ENCODE measurements at places on chromosomes 13 and 19.

DNA sequence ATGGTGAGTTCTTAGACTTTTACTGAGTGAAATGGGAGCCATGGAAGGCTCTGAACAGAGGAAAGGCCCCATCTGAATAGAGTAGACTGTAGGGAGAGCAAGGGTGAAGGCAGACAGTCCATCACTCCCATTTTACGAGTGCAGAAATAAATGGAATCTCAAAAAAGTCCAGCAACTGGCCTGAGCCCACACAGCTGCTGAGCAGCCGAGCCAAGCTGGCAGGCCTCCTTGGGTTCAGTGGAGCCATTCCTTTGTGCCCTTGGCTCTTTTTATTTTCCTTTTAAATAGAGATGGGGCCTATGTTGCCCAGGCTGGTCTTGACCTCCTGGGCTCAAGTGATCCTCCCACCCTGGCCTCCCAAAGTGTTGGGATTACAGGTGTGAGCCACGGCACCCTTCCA, 1.0 kb upstream of the MYH14 start:
- DNase-seq: no peak

DNA sequence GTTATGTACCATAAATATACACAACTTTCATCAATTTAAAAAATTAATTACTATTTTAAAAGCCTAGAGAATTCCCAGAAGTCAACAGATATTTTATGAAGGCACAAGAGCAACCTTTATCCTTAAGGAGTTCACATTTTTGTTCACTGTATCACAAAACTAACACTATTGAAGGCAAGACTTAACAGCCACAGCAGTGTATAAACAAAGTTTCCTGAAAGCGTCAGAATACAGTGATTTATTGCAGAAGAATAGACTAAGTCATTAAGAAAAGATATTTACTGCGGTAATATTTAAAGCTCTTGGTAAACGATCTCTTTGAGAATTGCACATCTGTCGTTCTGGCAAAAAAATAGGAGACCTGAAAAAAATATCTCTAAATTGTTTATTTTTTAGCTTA, 419.3 kb upstream of the NBEA start:
- no peak for DNase-seq

- no peak for DNase-seq
Observed at GRCh38 chr19:3250675-3251074, 26.2 kb downstream of the CELF5 start.

DNA sequence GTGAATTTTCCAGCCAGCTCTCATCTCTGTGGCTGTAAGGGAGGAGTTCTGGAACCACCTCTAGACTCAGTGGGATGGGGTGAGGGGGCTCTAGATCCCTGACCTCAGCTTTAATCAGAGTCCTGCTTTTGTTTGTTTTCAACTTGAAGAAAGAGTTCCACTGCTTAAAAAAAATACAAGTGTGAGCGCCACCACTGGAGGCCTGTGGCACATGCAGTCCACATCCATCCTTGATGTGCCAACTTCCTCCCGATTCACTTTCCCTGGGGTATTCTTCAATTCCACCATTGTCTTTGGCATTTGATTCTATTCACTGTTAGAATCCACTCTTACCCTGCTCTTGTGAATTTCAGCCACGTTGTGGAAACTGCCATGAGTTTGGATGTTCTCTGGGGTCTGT, 62.4 kb upstream of the GJB6 start:
- DNase-seq: no peak

DNA sequence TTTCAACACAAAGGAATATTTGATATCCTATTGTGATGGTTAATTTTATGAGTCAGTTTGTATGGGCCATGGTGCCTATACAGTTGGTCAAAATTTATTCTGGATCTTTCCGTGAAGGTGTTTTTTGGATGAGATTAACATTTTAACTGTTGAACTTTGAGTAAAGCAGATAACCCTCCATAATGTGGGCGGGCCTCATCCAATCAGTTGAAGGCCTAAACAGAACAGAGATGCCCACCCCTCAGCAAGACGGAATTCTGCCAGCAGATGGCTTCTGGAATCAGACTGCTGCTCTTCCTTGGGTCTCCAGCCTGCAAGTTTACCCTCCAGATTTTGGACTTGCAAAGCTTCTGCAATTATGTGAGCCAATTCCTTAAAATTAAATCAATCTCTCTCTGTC, 16.0 kb downstream of the CSNK1A1L start:
- DNase-seq: no peak

DNA sequence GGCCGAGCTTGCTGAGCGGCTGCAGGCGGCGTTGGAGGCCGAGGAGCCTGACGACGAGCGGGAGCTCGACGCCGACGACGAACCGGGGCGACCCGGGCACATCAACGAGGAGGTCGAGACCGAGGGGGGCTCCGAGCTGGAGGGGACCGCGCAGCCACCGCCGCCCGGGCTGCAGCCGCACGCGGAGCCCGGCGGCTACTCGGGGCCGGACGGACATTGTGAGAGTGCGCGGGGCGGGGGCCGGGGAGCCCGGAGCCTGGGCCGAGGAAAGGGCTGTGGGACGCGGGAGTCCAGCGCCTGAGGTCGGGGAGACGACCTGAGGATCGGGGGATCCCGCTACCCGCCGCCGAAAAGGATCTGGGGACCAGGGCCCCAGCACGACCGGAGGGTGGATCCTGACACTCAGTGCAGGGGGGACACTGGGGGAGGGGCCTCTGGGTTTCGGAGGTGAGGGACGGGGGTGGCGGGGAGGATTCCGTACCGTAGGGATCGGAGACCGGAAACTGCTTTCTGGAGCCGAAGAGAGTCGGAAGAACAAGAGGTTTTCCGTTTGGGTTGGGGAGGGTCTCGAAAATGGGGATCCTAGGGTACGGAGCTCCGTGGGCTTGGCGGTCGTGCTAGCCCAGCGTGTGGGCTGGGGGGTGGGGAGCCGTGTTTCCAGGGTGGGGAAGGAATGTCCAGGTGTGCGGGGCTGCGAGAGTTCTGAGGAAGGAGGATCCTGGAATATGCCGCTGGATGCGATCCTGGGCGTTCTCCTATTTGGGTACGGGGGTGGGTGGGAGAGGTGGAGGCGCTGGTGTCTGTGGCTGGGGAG, 616 bp downstream of the HNRNPUL1 start:
- DNase-seq: no peak

DNA sequence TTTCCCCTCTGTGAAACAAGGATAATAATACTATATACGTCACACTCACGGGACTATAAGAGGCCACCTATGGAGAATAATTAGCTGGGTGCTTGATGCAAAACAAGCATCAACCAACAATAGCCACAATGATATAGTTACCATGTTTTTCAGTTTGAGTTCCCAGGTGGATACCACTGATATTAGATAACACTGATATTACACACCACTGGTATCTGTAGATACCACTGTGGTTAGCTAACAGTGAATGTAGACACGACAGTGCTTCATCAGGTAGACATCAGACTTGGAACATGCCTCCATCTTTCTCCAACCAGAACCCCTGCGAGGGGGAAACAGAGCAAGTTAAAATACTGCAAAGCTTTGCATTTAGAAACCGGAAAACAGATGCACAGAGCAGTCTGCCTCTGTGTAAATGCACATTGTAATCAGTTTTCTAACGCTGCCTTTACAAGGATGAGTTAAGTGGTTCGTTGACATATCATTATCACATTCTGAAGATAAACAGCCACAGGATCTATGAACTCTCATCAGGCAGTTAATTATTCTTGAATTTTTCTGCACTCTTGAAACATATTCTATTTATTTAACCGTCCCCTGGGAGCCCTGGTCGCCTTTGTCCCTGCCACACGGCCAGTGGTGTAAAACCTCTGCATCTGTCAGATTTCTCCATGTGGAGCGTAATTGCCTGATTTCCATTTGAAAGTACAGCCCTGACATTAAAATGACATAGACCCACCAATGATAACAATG, 80.7 kb downstream of the RNASEH2B start:
- peak; percentile 39 for DNase-seq

DNA sequence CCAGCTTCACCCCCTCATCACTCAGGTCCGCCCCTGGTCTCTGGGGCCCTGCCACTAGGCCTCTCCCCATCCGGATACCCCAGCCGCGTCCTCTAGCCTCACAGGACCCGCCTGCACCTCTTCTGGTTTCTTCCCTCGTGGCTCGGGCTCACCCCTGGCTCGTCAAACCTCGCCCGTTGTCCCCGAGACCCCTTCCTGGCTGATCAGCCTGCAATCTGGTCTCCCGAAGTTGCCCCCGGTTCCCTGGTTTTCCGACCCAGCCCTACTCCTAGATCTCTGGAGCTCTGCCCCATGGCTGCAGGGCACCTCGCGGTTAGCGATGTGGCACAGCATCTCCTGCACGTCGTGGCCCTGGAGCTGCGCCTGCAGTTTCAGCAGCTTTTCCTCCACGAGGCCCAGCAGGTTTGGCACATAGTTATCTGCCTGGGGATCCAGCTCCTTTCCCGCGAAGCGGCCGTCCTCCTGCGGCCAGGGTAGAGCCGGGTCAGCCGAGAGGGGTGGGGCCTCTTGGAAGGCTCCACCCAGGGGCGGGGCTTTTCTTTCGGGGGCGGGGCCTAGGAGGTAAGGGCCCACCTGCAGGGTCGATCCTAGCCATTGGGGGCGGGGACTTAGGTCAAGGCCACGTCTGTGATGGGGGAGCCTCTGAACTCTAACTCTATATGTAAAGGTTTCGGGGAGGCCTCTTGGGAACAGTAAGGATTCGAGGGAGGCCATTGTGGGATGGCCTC, 2.4 kb upstream of the RGL3 start:
- no peak for DNase-seq

- no peak for DNase-seq
Observed at GRCh38 chr19:48636859-48637448, at the start of gene DBP. Gene DBP (minus strand): TSS chr19:48637379. CDS start chr19:48636994, 385 bp downstream.

DNA sequence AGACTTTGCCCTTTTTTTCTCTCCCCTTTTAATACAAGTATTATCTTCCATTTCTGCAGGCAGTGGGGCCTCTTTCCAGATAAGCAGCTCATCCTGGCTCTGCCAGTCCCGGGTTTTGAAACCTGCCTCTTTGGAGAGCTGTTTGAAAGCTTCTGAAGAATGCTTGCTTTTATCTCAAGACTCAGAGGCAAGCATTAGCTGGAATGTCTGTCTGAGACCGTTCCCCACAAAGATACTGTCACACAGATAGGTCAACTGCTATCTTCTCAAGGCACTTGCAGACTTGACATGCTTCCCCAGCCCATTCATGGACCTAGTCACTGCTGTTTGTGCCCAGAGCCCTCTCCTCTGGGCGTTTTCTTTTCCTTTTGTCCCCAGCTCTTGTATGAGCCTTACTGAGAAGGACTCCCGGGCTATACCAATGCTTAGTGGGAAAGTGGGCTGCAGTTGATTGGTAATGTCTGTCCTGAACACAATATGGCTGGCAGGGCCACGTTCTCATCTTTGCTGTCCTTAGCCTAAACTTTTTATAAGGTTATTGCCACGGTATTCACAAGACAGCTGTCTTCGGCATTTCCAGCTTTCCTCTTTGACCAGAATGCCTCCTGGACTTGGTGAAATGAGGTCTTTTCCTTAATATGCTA, 13.4 kb downstream of the SERP2 start:
- DNase-seq: no peak

GRCh38 chr19:3981373-3981735, 3.9 kb downstream of the EEF2 start:
- no peak for DNase-seq

DNA sequence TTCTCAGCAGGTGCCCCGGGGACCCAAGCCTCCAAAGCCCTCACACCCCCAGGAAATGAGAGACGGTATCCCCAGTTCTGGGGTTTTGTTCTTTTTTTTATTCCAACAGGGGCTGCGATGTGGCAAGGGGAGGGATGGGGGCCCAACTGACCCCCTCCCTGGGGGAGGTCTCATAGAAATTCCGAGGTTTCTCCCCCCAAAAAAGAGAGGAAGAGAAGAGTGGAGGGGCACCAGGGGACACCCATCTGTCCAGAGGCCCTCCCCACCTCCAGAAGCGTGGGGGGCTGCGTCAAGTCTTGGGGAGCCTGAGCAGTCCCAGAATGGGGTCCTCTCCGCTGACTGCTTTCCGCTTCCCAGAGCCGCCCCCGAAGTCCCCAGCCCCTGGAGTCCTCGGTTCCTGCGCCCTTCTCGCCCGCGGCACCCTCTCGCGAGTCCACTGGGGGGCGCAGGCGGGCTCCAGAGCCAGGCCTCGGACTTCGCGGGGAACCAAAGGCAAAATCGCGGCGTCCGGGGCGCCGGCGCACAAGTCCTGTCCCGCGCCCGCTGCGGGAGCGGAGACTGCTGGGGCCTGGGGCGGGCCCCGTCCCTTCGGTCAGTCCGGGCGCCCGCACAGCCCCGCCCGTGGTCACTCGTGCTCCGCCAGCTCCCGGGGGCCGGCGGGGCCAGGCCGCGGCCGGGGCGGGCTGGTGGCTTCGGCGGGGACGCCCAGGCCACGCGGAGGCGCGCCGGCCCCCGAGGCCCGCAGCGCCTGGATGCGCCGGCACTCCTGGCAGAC, 4.4 kb upstream of the ATP1A3 start:
- DNase-seq: no peak

DNA sequence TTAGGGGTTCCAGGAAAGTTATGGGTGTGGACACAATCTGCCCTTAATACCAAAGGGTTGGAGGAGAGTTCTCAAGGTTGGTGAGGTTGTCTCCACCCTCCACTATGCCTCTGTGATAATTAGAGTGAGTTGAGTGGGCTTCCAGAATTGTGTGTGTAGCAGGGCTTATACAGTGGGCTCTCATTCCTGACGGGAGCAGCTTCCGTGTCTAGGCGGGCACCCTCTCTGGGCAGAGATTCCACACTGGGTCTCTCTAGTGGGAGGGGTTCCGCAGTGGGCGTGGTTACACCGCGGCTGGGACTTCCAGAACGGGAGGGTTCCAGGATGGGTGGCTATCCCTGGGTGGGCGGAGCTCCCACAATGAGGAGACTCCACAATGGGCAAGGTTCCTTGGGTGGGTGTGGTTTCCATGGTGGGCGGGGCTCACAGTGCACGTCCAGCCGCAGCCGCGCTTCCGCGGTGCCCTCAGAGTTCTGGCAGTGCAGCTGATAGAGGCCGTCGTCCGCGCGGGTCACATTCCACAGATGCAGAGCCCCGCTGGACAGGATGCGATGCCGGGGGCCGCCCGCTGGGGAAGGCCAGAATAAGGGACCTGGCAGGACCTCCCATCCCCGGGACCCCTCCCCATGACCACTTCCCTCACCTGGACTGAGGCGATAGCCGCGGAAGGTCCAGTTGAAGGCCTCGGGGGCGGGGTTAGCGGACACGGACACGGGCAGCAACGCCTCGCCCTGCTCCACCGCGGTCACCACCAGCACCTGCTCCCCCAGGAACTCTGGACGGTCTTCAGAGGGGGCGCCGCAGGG, 8.4 kb downstream of the NPHS1 start:
- DNase-seq: no peak

- no peak for DNase-seq
Observed at GRCh38 chr19:10503002-10503789, at the start of gene KEAP1. Gene KEAP1 (minus strand): TSS chr19:10503356. CDS start chr19:10500033, 3,323 bp downstream.

- no peak for DNase-seq
Observed at GRCh38 chr13:109154146-109154545, 524.7 kb downstream of the MYO16 start.

- DNase-seq: no peak
Observed at GRCh38 chr13:20782116-20782708, 8.5 kb upstream of the EEF1AKMT1 start.

- no peak for DNase-seq
Observed at GRCh38 chr19:35292421-35293362, 731 bp downstream of the MAG start.

Measured in NCI-H187 treated with DMSO at 0.1 percent for 48 hours (cell line).